ENCODE measurements at places on chromosomes 7 and 10.
A peak's percentile ranks its signal among the peaks of the same experiment; 100 is the strongest.

DNA sequence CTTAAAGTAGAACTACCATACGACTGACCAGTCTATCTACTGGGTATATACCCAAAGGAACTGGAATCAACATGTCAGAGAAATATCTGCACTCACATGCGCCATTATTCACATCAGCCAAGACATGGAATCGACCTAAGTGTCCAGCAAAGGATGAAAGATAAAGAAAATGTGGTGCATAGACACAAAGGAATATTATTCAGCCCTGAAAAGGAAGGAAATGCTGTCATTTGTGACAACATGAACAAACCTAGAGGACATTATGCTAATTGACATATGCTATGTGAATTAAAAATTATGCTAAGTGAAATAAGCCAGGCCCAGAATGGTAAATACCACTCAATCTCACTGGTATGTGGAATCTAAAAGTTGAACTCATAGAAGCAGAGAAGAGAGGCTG lies 123.7 kb downstream of the KLF6 start:
- DNase-seq: no peak

- DNase-seq: no peak
Observed at GRCh38 chr10:132738454-132739224, 47.3 kb downstream of the NKX6-2 start.

DNA sequence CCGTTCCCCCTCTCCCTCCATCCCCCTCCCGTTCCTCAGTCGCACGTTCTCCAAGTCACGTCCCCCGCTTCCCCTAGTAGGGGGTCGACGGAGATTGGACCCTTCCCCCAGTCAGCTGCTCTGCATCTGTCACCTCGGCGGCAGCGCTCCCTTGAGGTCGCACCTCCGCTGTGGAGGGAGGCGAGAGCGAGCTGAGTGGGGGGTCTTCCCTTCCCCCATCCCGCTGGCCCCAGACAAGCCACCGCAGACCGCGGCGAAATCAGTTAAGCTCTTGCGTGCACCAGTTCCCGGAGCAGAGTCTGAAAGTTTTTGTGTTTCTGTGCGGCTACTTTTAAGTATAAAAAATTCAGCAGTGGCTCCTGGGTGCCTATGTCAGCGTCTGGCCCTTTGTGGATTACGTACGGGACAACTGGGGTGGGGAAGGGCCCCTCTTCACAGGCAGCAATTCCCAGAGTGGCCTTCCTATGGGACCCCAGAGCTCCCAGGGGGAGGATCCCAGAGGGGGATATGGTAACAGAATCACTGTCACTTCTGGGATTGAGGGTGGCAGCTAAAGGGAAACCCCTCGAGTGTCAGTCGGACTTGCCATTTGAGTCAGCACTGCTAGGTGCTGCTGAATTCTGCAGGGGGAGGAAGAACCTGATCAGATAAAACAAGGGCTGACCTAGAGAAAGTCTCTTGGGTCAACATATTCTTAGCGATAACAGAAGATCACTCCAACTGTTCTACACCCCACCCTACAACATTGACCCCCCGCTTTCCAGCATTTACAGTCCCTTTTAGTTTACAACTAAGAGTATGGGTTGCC lies 12.5 kb upstream of the DDIT4 start:
- peak; percentile 47 for DNase-seq

DNA sequence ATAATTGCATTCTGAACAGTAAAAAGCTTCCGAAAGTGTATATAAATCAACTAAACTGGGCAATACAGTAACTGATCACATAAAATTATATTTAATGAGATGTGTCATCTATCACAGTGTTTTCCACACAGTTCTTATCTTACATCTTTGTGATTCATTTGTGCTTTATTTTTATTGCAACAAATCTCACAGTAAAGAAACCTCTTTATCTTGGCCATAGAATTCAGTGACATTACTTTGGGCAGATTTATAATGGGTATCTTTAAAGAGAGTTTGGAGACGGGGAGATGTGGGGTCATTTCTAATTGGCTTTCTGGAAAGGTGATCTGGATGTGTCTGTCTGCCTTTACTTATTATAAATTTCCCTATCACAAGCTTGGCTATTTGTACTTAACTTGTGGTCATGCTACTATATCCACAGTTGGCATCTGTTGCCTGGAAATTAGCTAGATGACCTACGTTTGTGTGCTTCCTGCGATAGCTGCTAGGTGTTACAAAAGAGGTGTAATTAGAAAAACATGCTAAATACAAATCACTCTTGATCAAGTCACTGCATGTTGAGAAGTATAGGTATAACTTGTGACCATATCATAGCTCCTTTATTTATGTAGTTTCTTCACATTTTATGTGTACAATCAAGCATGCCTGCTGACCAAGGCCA lies 123.8 kb downstream of the ARID5B start:
- no peak for DNase-seq

DNA sequence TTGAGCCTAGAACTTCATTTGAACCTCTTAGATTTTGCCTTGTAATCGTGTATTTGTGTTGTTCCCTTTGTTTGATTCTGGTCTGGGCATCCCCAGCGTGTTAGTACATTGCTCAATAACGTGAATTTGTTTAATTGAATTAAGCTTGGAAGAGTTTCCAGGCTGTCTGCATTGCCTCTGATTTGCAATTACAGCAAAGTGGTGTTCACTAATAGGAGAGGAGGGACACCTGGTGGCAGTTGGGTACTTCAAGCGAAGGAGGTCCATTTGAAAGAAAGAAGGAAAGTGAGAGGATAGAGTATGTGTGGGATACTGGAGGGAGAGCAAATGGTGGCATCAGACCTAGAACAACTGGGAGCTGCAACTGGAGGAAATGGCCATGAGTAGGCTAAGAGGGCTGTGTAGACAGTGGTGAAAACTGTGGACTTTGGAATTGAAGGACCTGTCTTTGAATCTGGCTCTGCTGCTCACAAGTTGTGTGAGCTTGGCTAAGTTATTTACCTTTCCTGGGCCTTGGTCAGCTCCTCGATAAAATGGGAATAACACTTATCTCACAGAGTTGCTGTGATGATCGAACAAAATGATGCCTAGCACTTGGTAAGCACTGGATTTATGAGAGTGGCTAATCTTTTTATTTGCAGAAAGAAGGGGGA lies 15.1 kb downstream of the LSMEM1 start:
- DNase-seq: peak; percentile 19

DNA sequence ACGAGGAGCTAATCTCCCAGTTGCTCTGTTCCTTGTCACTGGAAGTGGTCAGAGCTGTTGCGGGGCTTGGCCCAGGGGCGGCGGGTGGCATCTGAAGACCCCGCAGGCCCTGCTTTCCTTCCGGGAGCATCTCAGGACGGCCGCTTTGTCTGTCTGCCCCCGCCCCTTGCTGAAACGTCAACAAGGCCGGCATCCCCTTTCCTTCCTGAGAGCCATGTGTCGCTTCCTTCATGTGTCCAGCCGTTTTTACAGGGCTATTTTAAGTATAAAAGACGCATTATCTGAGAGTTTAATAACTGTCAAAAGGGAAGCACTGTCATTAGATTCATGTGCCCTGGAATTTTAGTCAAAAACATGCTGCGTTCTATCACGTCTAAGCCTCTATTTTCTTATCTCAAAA lies 110.4 kb downstream of the CUX1 start:
- DNase-seq: no peak

GRCh38 chr7:10759120-10759519 lies 214.6 kb upstream of the PHF14 start:
- DNase-seq: no peak

DNA sequence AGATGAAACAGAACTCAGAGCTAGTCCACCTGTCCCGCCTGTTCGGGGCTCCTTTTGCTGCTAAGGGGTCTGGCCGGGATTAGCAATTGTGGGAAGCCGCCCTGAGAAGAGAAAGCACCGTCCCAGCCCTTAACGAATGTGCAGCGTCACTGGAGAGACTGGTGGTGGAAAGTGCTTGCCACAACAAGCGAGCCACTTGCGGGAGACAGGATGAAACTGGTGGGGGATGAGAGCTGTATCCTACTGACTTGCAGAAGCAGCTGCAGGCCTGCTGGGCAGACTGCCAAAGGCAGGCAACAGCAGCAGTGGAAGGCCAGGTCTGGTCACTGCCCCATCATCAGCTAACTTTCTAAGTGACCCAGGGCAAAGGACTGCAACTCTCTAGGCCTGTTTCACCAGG lies 95.4 kb downstream of the FAM53B start:
- DNase-seq: peak; percentile 51

DNA sequence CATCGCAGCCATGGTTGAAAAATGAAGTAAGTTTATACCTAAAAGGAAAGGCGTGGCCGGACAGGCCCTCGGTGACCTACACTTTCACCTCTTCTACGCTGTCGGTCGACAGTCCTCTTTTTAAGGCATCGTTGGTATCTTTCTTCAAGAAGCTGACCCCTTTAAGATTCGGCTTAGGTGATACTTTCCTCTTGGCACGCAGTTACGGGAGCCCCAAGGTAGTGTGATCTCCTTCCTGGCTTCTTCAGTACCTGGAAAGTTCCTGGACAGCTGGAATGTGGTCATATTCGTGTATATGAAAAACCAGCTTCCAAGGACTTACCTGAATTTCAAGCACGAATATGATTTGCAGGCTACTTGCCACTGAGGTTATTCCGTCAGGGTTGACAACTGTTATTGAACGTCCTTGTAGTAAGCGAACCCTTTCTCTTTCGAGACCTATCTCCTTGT lies 885 bp upstream of the SYPL1 start:
- no peak for DNase-seq

DNA sequence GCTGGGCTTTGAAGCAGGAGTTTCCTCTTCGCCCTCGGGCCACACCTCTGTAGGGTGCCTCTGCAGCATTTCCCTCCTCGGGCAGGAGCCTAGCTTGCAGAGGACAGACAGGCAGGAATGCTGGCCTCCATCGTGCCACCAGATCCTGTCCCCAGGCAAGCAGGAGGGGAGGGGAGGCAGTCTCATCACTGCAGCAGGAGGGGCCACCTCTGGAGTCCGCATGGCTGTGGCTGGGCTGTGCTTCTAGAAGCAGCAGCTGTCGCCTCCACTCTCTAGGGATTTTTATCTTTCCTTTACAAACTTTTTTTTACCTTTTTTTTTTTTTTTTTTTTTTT lies 181.4 kb downstream of the CUX1 start:
- DNase-seq: no peak

GRCh38 chr7:121097577-121097976 lies 109.1 kb downstream of the CPED1 start:
- DNase-seq: no peak

DNA sequence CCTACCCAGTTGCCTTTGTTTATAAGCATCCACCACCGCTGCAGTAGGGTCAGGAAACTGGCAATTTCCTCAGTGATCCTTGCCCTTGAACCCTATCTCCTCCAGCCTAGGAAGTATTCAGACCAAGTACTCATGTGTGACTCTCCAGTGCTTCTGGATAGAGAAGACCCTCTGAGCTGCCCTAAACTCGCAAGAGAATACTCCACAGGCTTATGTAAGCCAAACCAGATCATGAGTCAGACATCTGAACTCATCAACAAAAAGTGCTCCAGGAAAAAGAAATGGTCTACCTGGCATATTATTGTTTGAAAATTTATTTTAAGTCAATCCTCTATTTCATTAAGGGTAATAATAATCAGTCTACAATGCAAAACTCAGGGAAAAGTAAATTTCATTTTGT lies 101.3 kb downstream of the KAT6B start:
- no peak for DNase-seq

GRCh38 chr7:157551325-157552070 lies 214.7 kb downstream of the DNAJB6 start:
- DNase-seq: no peak

- peak; percentile 69 for DNase-seq
Observed at GRCh38 chr7:99312316-99313203, 13.1 kb upstream of the ARPC1A start.

DNA sequence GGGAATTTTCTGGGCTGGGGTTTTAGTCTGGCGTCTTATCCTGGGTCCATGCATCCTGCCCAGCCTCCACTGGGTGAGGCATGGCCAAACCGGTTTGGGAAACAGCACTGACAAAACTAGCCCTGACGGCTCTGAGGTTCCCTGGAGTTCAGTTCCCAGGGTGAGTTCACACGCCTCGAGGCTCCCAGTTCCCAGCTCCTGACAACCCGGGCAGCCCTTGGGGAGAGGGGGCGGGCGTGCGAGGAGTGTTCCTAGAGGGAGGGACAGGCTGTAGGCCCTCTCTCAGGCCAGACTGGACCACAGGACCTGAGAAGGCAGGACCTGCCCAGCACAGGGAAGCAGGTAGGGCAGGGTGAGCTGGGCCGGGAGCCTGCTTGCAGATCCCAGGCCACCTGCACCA lies 82.3 kb upstream of the PPIF start:
- DNase-seq: no peak

- DNase-seq: no peak
Observed at GRCh38 chr7:45088821-45089340, at the start of gene NACAD. NACAD (minus strand) TSS chr7:45088969; CDS start chr7:45088894, 75 bp downstream.

All from effector CD4-positive, alpha-beta T cell (primary cell).